ENCODE measurements at places on chromosomes 11 and 22. TPM values are rescaled to one million over a fixed set of nuclear protein-coding genes. Genes with fewer than 3 reads are reported as not detected.

CDKN1C gene
- total RNA-seq: 47.8 TPM

CENPM gene
- total RNA-seq: 45.3 TPM

SYT9 gene
- total RNA-seq: 5.2 TPM

DNA sequence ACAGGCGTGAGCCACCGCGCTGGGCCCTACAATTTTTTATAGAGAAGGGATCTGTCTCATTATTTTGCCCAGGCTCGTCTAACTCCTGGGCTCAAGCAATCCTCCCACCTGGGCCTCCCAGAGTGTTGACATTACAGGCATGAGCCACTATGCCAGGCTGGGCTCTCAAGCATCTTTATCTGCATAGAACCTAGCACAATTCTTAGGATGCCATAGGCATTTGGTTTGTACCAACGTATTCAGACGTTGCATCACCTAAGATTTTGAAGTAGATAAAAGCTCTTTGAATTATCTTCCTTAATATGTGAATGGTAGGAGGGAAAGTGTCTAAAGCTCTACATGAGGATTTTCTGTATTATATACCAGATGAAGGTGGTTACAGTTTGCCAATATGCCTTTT is 30.5 kb downstream of the RTN3 start:
- H3K27me3 ChIP-seq: no peaks in the 10 kb centered on the region
- no peak for DNase-seq
- no peak overlapping the region for H3K4me3 ChIP-seq
- no peaks in the 10 kb centered on the region for H3K4me1 ChIP-seq
- H3K27ac ChIP-seq: no peak overlapping the region
- peaks cover 4% of the 10 kb centered on the region for H3K36me3 ChIP-seq

DNA sequence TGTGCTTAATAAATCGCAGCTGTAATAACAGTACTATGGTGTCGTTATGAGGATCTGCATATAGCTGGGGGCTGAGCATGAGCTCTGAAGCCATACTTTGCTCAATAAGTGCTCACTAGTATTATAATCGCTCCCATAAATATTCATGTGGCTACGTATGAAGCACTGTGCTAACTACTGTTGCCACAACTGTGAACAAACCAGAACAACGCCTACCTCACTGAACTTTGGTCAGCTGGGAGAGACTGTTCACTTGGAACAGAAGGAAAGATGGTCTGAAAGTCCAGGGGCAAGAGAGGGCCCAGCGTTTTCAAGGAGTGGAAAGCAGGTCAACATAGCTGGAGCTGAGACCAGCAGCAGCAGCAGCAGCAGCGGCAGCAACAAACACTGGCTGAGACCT is 141.6 kb downstream of the EFCAB6 start:
- no peak for DNase-seq
- H3K4me1 ChIP-seq: no peaks in the 10 kb centered on the region
- H3K27me3 ChIP-seq: no peaks in the 10 kb centered on the region
- H3K27ac ChIP-seq: no peak overlapping the region
- no peak overlapping the region for H3K4me3 ChIP-seq

All from neural progenitor cell (in vitro differentiated cells).